Stimulated activated CD8-positive, alpha-beta memory T cell treated with anti-CD3 and anti-CD28 coated beads, Interleukin-7, amount 100 ng/mL, for 24 hours (primary cell): ENCODE measurements at places on chromosomes 2 and 18.

- DNase-seq, result no peak
These were observed 171.9 kb downstream of the STK39 start for GRCh38 chr2:168075446-168075845.

- DNase-seq, result no peak
These were observed 43.7 kb upstream of the FOSL2 start for GRCh38 chr2:28348921-28349320.

GRCh38 chr2:120439637-120440384, 93.9 kb downstream of the INHBB start:
- no peak for DNase-seq

DNA sequence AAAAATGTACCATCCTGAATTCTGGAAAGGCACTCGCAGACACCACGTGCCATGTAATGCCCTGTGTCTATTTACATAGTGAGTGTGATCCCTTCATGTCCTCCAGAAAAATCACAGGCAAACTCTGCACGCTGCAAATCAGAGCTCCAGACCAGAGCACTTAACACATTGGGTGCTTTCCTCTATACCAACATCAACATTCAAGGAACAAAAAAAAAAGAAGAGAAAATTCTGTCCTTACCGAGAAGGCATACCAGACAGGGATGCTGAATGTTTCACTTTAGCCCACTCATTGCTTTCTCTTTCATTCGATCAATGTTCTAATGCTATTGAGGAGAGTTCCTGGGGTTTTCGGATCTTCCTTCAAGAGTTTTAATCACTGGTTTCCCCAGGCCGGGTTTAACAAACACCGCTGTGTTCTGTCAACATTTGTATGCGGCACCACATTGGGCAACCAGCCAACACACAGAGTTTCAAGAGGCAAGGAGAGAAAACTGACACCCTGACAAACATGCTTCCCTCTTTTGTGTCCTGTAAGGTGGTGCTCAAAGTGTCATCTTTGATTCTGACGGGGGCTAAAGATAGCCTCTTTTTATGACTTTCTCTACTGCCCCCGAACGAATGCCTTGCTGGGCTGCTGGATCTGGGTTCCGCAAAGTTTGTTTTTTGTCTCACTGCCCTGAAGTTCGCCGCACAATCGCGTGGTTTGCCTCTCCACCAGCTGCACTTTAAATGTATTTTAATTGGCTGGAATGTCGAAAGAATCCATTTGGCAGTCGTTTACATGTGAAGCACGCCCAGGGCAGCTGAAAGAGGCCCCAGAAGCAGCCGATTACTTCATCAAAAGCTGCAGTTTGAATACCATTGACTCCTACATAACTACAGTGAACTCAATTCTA, 106.4 kb upstream of the NCKAP5 start:
- DNase-seq, result no peak

- no peak for DNase-seq
These were observed 59.4 kb downstream of the MMADHC start for GRCh38 chr2:149527998-149528755.

GRCh38 chr2:10579876-10580514, 109.8 kb downstream of the NOL10 start:
- no peak for DNase-seq

DNA sequence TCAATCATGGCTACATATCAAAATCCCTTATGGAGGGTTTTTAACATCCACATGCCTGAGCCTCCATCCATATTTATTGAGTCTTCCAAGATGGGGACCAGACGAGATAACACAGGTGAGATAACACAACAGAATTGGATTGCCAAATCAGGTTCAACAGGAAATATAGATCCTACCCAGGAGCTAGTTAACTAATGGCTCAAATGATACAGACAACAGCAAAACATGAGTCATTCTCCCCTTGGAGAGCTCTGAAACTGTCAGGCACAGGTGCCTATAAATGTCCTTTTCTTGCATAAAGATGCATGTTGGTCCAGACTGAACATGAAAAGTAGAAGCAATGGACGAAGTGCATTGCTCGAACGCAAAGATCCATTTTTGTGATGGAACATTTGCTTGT, 202.2 kb downstream of the CDH20 start:
- no peak for DNase-seq

- DNase-seq, result no peak
These were observed 21.8 kb upstream of the GLS start for GRCh38 chr2:190858817-190859216.

GRCh38 chr2:77519888-77520506, 2.2 kb downstream of the LRRTM4 start:
- DNase-seq, result no peak

- no peak for DNase-seq
These were observed 19.1 kb upstream of the MARCHF4 start for GRCh38 chr2:216391401-216391800.

GRCh38 chr2:237629188-237629534, 1.8 kb downstream of the LRRFIP1 start:
- no peak for DNase-seq

DNA sequence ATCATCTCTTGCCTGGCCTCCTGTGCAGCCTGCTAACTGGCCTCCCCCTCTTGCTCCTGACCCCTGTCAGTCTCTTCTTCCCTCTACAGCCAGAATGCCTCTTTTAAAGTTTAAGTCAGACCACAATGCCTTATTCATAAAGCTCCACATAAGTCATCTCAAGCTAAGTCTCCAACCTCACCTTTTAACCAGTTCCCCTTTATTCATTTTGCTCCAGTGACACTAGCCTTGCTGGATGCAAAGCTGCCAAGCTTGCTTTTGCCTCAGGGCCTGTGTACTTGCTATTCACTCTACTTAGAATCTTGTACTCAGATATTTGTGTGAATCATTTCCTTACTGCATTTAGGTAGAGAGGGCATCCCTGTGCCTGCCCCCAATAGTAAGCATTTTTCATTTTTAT, 180.9 kb downstream of the PDE1A start:
- no peak for DNase-seq

DNA sequence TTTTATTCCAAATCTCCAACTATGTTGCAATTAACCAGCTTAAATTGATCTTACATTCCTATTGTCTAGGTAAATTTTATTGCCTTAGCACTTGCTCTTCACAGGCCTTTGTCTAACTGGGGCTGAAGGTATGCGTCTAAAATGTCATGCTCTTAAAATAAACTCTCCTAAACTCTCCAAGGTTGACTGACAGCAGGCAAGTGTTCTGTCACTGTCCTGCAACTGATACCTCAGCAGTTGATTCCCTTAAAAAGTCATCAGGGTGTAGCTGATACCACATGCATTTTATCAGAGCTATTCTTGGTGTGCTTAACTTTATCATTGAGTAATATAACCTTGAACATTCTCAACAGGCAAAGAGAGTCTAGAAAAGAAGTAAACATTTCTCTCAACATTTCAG, 680 bp downstream of the TTN start:
- no peak for DNase-seq

DNA sequence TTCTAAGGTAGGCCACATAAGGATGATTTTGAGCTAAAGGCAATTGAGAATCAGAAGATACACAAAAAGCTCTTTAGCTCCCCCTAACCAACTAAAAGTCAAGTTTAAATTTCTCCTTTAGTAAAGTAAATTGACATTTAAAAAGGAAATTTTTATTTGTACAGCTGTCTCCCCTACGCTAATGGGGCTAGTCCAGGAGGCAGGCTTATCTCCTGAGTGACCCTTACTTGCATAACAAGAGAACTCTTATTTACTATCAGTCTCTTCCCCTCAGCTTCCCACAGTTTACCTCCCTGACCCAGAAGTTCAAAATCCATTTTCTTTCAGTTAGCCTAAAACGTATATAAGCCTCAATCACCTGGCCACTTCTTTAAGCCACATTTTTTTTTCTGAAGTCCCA, 1002.8 kb upstream of the NRXN1 start:
- no peak for DNase-seq

DNA sequence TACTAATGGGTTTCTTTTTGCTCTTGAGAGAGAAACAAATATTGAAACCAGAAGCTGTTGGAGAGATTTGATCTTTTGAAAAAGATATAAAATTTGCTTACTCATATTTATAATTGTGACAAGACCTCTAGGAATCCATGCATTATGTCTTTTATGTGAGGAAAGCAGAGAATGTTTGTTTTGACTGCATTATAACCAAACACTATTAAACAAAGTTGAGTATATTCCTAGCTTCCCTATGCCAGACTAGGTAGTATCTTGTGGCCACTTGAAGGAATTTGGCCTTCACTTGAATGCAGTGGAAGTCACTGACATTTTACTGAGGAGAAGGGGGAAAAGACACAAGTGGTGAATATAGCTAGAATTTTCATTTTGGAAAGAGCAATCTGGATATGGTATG, 521.8 kb upstream of the ZEB2 start:
- no peak for DNase-seq

- DNase-seq, result no peak
These were observed 45.2 kb downstream of the ACVR1 start for GRCh38 chr2:157830696-157831570.

DNA sequence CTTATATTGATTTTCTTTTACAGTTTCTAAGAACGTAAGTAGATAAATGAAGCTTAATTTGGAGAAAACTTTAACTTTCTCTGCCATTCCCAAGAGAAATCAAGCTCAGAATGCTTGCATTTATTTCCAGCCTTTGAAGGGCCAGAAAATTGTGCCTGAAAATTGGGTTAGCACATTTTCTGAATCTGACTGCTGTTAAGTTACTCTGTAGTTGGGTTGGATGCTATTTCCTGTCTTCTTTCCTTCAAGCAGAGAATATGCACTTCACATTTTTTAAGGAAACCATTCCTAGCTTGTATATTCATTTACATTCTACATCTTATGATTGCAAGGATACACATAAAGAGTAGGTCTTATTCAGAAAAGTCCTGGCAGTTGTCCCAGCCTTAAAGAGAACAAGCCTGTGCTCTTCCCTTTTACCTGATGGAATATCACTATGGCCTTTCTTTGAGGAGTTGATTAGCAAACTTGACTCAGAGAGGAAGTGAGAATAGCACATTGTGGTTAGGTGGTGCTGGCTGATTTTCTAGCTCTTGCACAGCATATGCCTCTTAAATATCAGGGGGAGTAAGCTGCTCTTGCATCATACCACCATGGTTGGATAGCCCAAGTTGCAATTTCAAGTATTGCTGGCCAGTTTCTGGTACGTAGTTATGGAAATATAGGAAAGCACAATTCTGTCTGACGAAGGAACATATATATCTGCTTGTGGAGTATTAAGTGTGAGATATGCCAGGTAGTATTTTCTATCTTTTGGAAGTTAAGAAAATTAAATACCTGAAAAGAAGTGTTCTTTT, 133.7 kb downstream of the COMMD1 start:
- no peak for DNase-seq
